ENCODE measurements at places on chromosomes 16 and 17.
A peak's percentile ranks its signal among the peaks of the same experiment; 100 is the strongest.

- peak; percentile 67 for DNase-seq
These were observed 16.3 kb downstream of the NACA2 start for GRCh38 chr17:61574542-61575351.

DNA sequence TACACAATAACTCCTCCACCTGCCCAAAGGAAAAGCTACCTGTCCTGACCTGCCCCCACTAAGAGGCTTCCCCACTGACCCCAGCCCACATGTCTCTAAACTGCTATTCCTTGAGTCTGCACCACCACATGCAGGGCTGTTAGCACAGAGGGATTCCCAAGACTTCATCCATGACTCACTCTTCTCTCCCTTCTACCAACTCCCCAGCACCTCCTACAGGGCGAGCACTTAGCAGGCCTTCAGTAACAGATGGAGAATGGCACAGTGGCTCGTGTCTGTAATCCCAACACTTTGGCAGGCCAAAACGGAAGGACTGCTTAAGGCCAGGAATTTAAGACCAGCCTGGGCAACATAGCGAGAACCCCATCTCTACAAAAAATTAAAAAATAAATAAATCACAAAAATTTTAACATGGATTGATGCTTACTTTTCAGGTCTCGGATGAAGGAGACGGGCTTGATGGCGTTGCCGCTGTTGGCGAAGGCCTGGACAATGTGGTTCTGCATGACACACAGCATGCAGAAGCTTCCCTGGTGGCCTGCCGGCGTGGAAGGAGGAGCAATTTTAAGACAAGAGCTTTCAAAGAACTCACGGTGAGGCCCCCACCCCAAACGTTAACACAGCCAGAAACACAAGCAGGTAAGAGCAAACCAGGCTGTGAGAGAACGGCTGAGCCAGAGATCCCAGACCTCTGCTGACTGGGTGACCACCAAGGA, 12.0 kb downstream of the USP36 start:
- peak; percentile 48 for DNase-seq

- peak; percentile 42 for DNase-seq
These were observed 43.4 kb downstream of the HNF1B start for GRCh38 chr17:37701496-37701898.

DNA sequence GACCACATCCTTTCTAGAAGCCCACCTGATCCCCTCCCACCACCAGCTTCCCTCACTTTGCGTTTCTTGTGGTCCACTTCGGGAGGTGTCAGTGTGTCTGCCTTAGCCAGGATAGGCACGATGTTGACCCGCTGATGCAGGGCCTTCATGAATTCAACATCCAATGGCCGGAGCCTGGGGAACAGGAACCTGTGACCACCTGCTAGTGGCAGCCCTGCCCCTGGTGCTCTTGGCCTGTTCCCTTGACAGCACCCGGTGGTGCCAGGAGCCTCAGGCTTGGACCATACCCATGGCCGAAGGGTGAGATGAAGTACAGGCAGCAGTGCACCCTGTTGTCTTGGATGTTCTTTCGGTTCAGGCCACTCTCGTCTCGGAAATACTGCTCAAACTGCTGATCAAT, 7.2 kb upstream of the MTMR4 start:
- no peak for DNase-seq

- DNase-seq, result no peak
These were observed 8.8 kb downstream of the RPL19 start for GRCh38 chr17:39208893-39209292.

DNA sequence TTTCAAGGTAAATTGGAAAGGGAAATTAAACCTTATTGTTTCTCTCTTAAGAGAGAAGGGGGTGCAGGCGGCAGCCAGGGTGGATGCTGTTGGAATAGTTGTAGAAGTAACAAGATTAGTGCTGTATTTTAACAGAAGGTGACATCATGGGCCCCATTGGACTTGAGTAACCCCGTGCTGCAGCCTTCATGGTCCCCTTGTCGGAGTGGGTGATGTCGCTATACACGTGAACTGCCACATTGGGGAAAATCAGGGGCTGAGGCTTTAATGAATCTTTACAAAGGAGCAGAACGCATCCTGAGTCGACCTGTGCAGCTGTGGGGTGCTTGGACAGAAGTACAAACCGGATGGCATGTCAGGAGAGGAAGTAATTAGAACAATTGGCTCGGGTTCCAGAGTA, 3.2 kb downstream of the SNX11 start:
- no peak for DNase-seq

- no peak for DNase-seq
These were observed 31.0 kb downstream of the HASPIN start for GRCh38 chr17:3754458-3755334.

DNA sequence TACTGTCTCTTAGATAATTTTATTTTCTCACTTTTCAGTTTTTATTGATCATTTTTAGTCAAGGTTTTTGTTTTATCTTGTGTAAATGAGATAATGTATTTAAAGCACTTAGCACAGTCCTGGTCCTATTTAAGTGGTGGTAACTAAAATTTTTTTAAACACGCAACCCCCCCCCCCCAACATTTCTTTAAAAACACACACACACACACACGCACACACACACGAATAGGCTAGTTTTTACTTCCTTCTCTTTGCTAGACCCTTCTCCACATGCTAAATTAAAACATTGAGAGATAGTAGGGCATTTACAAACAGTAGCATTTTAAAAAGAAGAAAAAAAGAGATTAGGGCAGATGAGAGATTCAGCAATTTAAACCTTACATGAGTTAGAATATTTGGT, 5.0 kb downstream of the NFATC3 start:
- no peak for DNase-seq

DNA sequence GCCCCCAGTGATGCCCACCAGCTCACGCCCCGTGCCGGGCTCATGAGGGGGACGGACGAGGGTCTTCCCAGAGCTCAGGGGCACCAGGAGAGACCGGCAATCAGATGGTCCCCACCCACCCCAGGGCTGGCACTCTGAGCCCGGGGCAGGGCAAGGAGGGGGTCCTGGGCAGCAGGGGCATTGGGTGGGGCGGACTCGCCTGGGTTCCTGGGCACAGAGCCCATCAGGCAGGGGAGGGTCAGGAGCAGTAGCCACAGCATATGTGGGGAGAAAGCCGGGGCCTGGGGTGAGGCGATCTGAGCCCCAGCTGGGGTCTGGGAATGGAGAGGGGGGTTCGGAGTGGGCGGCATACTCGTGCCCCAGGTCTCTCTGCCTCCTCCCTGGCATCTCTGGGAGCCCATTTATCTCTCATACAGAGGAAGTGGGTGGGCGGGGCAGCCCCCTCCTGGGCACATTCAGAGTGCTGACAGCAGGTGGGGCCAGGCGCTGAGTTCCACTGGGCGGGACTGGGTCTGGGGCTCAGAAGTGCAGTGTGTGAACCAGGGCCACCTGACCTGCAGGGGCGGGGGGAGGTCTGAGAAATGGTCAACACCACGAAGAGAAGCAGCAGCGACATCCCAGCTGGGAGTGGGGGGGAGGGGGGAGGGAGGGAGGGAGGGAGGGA, 20.5 kb upstream of the UBE2I start:
- DNase-seq, result no peak

GRCh38 chr17:17351356-17351891, 48.3 kb downstream of the NT5M start:
- no peak for DNase-seq
